CD4-positive, alpha-beta T cell treated with Interleukin-4 for 4 hours (primary cell): ENCODE measurements at places on chromosomes 4 and X.

GRCh38 chr4:89300499-89300898 lies 7.1 kb downstream of the GPRIN3 start:
- no peak for DNase-seq

DNA sequence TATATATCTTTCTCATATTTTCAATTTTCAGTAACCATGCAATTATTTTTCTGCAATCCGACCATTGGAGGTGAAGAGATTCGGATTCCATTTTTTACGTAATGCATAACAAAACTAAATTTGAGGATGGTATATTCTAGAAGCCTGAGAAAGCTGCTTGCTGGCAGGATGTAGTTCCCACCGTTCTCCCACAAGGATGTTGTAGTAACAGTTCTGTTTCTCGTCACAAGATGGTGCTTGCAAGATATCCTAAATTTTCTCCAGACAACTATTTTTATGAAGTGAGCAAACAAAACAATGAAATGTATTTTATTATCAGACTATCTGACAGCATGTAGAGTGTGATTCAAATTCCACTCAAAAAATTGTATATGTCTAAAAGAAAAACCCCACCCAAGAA lies 10.7 kb downstream of the PWWP3B start:
- no peak for DNase-seq

GRCh38 chr4:154485127-154485773 lies 6.3 kb downstream of the DCHS2 start:
- DNase-seq, result no peak

GRCh38 chr4:147737623-147738022 lies 5.7 kb downstream of the ARHGAP10 start:
- DNase-seq, result no peak

DNA sequence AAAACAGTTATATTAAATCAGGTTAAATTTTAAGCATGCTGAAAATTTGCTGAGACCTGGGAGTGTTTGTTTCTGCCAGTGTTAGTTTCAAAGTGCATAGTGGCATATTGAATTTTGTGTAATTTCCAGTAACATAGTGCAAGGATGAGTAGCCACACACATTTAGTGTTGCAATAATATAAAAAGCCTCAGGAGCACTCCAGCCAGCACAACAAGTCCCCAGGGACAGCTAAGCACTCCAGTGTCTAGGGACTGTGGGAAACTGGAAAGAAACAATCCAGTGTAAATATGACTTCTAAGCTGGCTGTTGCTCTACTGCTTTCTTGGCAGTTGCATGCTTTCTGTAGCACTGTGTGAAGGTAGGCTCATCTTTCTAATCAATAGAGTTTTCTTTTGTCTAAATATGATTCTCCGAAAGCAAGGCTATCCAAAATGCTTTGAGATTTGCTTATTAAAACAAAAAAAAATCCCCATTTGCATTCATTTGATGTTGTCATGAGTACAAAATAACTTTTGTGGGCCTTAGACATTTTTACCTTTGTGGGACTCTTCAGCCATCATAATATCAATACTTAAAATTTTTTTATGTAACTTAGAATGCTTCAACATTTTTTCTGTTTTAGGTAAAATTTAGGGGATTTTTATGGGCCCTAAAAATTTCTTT lies 24.2 kb upstream of the CXCL2 start:
- no peak for DNase-seq

- DNase-seq, result no peak
Observed at GRCh38 chrX:121179972-121180371, 132.6 kb downstream of the GLUD2 start.
